CD4-positive, alpha-beta T cell treated with Interleukin-12 subunit alpha and Interleukin-12 subunit beta, for 1 hour (primary cell): ENCODE measurements at places on chromosomes 7 and 10.

DNA sequence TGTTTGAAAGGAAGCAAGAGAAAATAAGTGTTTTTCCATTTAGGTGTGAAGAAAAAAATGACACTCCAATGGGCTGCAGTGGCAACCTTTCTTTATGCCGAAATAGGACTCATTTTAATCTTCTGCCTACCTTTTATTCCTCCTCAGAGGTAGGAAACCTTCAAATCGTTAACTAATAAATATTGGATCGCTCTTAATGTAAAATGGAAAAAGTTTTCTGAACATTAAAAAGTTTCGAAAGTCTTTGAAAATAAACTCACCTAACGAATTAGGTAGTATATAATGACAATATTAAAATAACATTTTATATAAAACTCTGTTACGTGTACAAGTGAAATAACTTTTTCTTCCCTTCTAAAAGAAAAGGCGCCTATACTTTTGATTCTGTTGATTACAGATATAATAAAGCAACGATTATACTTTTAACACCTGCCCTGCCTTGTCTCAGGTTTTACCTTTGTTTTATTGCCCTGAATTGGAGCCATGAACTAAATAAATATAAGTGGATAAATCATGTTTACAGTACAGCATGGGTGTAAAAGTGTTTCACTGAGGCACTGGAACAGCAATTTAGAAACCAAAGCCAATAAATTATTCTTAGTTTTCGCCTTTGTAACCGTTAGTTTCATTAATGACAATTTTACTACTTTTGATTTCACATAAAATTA, 804 bp downstream of the BCAP29 start:
- DNase-seq, result no peak

DNA sequence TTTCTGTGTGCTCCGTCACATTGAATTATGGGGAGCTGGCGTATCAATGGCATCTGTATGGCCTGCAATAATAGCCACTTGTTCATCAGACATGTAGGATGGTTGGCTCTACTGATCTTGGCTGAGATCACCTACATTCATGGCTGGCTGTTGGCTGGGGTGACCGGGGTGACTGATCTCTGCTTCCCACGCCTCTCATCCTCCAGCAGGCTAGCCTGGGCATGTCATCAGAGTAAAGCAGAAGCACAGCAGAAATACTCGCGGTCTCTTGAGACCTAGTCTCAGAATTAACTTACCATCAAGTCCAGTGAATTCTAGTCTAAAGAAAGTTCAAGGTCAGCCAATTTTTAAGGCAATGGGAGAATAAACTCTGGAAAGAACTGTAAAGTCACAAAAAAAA, 257.7 kb upstream of the GLI3 start:
- no peak for DNase-seq

DNA sequence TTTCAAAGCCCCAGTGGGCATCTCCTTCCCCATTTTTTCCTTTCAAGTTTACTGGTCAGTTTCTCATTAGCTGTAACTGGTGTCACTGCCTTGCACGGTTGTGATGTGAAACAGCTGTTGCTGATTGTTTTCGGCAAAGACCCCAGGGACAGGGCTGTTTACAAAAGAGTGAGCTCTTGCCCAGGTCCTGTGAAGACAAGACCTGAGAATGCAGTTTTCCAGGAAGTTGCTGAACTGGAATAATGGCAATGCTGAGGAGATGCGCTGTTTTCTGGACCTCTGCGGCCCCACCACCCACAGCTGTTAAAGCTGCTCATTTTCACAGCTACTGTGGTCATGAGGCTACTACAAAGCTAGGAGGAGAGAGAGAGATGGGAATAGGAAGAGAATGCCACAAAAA, 116.6 kb upstream of the RSU1 start:
- no peak for DNase-seq

- DNase-seq, result no peak
Observed at GRCh38 chr7:22319424-22320403, 37.2 kb downstream of the RAPGEF5 start.

DNA sequence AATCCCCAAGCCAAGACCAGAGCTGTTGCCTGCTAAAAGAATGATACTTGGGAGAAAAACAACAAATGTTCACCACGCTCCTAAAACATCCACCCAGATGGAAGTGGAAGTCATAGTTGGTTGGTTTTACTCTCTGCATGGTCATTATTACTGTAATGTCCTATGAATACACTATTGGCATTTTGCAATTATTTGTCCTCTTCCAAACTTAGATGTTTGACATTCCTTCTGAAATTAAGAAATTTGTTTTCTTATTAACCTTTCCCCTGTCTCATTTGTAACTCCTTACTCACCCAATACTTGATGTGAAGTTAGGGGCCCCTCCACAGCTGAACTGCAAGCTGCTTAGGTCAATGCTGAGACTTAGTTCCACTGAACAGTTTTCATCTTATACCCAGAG, 383.3 kb downstream of the INHBA start:
- DNase-seq, result no peak

GRCh38 chr7:30112103-30112713, 22.6 kb upstream of the MTURN start:
- no peak for DNase-seq

DNA sequence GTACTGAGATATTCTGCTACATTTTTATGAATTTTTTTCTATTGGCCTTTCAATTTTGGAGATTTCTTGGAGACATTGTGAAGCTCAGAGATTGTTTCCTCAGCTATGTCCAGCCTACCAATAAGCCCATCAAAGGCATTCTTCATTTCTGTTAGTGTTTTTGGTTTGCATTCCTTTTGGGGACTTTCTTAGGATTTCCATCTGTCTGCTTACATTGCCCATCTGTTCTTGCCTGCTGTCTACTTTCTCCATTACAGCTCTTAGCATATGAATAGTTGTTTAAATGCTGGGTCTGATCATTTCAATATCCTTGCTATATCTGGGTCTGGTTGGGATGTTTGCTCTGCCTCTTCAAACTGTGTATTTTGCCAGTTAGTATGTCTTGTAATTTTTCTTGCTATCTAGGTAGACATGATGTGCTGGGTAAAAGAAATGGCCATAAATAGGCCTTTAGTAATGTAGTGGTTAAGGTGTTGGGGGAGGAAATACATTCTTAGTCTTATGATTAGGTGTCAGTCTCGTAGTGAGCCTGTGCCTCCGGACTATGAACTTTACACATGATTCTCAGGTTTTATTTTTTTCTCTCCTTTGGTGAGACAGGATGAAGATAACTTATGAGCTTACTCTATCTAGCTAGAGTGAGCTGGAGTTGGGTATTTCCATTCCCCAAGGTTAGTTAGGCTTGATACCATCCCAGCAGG, 32.6 kb upstream of the NME8 start:
- DNase-seq, result no peak

GRCh38 chr7:14233076-14233867, 243.8 kb upstream of the ETV1 start:
- DNase-seq, result no peak

- DNase-seq, result no peak
Observed at GRCh38 chr7:137962875-137963507, 38.9 kb downstream of the CREB3L2 start.

DNA sequence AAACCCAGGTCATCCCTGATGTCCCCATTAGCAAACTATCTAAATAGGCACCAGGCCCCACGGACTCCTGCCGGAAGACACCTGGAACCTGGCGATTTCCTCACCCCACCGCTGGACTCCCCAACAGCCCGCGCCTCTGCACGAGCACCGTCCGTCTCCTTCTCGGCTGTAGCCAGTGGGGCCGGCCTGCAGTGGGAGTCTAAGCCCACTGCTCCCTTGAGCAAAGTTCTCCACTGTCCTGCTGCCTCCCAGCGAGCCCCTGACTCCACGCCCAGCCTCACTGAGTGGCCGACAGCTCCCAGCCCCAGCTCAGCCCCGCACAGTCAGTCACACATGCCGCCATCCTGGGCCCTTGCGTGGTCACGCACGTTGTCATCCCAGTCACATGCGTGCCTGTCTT, 211.3 kb upstream of the PPP2R2D start:
- DNase-seq, result no peak

- DNase-seq, result no peak
Observed at GRCh38 chr7:53397911-53398310, 362.5 kb downstream of the POM121L12 start.

- no peak for DNase-seq
Observed at GRCh38 chr10:4807761-4808507, 18.1 kb upstream of the AKR1E2 start.

GRCh38 chr10:87598700-87599099, 61.0 kb upstream of the PAPSS2 start:
- DNase-seq, result no peak

GRCh38 chr10:18684953-18685352, 25.7 kb downstream of the ARL5B start:
- no peak for DNase-seq

DNA sequence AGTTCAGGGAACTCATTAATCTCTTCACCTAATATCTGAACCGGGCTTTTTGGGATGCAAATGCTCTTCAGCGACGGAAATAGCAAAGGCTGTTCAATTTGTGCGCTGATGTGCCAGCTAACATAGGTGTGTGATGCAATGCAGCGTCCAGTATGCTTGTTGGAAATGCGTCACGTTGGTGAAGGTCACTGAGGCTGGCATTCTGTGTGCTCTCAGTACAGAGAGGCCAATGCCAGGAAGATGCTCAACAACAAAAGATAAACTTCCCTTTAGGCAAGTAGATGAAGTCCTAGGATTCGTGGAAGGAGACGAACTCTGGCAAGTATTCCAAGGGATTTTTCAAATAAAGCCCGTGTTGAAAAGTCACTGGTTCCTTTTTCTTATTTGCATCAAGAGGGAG, 649.5 kb upstream of the MKI67 start:
- DNase-seq, result no peak

DNA sequence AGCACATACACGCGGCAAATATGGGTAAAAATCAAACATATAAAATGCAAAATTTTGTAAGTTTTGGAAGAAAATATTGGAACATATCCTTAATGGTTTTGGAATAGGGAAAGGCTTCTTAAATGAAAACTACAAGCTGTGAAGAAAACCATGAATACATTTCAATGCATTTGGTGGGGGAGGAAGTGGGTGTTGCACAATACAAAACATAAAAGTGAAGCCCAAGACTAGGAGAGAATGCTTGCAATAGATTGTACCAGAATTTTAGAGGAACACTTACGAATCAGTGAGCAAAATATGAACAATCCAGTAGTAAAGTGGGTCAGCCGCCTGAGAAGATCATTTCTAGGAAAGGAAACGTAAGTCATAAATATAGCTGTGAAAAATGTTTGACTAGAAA, 322.6 kb upstream of the MKI67 start:
- DNase-seq, result no peak
